ENCODE measurements at places on chromosomes 4 and X.

GRCh38 chrX:1239681-1240142, 27.3 kb upstream of the CRLF2 start:
- no peak for DNase-seq

- DNase-seq, result no peak
Measured at GRCh38 chr4:10703766-10704429, 19.3 kb upstream of the CLNK start.

DNA sequence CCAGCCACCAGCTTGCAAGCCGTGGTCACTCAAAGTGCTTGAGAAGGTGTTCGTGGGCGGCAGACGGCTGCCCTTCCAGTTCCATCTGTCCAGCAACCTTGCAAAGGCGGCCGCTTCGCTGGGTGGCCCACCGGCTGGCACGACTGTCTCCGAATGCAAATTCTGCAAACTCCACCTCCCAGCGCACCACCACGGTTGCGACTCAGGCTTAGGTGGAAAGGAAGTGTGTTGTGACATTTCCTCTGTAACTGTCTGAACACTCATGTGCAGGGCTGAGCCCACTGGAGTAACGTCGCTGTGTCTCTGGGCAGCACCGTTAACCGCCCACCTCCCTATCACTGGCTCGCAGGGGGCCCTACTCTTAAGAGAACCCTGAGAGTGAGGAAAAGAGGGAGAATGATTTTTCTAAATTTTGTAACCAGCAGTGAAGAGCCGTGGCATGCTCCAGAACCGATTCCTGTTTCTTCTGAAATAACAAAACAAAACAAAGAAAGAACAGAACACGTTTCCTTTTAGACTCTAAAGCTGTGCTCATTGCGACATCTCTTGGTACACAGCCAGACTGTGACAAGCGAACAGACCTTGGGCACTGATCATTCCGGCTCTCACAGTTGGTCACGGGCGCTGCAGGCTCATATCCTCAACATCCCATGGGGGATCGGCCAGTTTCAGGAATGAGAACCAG, at the start of gene P2RY8:
Gene P2RY8 (minus strand): TSS at position 155 of the 685 bp plus-strand sequence. CDS start 70,627 bp downstream, outside the sequence.
- peak; percentile 68 for DNase-seq

DNA sequence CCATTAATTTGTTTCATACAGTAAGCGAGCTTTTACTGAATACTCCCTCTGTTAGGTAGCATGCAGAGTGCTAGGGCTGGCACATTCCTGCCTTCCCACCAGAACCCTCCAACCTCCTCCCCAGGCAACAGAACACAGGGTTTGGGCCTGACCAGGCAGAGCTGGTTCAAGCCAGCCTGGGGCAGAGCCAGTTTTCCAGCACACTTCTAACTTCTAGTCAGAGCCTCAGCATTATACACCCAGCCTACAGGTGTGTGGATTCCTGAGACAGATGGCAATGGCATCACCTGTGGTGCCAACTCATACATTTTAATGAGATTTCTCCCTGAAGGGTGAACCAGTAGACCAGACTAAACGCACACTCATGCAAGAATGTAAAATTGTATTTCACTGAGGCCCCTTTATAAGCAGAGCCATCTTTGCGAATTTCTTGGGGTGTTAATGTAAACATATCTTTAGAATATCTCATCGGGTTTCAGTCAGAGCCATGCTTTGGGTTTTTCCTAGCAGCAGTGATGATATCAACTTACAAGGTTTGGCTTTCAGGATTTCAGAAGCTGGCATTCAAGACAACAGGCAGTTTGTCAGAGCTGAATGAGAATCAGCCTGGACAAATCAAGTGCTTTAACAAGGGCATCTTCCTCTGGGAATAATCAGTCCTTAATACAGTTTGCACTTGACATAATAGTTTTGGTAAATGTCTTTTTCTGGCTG, 92.0 kb downstream of the GATB start:
- DNase-seq, result no peak

DNA sequence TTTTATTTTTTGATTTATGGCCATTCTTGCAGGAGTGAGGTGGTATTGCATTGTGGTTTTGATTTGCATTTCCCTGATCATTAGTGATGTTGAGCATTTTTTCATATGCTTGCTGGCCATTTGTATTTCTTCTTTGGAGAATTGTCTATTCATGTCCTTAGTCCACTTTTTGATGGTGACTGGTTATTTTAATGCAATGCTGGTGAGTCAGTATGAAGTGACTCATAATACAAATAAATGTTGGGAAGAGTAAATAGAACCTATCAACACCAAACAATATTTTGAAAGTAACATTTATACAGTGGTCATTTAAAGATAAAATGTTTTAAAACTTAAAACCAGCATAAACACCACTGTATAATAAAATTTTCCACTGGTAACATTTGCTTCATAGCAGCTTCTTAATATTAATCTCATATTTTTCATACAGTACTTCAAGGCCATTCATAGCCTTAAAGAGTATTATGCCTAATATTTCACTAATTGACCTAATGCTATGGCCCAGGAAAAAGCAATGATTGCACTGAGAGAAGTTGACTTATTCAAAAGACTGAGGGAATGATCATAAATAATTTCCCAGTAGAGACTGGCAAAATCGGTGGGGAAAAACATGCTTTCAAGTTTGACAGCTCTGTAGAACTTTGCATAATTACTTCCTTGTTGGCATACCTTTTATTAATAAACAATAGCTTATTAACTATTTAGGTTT, 33.9 kb downstream of the CASK start:
- DNase-seq, result no peak

DNA sequence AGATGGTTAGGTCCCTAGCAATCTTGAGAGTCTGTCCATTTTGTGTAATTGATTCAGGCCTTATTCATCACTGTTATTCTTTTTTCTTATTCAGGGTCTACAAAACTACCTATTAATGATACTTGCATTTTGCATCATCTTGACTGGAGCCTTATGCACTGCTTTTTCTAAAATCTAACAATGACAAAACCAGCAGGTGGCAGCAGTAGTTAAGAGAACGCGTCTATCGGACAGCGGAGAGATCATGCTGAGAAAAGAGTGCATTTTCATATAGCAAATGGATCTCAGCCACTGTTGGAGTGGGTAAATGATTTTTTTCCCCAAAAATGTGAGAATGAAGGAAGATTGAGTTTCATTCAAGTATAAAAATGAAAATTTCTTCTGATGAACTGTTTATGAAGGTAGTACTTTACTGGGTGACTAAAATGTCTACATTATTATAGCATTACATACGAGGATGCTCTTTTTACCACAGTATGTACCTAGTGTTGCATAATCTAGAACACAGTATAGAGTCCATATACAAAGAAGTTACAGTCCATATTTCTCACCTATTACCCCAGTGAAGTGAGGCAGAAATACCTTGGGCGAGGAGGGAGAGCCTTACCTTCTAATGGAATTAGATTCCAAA, 43.2 kb downstream of the TMEM144 start:
- no peak for DNase-seq

DNA sequence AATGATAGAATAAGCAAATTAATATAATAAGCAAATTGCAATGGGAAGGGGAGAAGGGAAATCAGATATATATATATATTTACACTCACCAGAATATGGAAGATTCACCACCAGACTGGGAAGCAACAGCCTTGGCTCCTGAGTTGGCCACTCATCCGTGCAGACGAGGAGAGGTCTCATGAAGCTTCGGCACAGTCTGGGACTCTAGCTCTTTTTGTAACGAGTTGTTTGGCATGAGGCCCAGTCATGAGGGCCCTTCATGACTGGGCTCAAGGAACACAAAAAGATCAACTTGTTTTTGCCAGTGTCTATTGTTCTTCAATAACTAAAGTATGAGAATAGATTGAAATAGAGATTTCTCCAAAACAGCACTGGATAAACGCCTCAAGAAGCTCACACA, 176.4 kb downstream of the ADGRA3 start:
- DNase-seq, result no peak

- DNase-seq, result no peak
Measured at GRCh38 chr4:39335566-39335965, 30.6 kb downstream of the RFC1 start.

Measured in activated naive CD4-positive, alpha-beta T cell treated with anti-CD3 and anti-CD28 coated beads, Interleukin-2, amount 50 U/mL, for 72 hours (primary cell).